ENCODE measurements at places on chromosomes 1 and 21.

DNA sequence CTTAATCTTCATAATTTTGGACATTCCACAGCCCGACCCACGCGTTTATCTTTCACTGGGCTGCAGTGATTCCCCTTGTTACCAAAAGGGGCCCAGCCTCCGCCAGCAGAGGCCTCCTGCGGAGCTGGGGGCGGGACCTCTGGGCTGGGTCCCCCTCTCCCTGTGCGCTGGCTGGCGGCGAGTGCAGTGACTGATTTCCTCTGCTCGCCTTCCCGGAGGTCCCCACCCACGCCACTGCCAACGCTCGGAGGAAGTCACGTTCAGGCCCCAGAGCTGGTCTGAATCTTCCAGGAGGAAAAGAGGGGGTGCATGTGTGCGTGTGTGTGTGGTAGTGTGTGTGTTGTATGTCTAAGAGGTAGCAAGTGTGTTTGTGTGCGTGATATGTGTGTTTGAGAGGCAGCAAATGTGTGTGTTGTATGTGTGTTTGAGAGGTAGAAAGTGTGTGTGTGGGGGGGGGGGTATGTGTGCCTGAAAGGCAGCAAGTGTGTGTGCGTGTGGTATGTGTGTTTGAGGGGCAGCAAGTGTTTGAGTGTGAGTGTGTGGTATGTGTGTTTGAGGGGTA, 35.0 kb upstream of the JAK1 start:
- no peak for DNase-seq

DNA sequence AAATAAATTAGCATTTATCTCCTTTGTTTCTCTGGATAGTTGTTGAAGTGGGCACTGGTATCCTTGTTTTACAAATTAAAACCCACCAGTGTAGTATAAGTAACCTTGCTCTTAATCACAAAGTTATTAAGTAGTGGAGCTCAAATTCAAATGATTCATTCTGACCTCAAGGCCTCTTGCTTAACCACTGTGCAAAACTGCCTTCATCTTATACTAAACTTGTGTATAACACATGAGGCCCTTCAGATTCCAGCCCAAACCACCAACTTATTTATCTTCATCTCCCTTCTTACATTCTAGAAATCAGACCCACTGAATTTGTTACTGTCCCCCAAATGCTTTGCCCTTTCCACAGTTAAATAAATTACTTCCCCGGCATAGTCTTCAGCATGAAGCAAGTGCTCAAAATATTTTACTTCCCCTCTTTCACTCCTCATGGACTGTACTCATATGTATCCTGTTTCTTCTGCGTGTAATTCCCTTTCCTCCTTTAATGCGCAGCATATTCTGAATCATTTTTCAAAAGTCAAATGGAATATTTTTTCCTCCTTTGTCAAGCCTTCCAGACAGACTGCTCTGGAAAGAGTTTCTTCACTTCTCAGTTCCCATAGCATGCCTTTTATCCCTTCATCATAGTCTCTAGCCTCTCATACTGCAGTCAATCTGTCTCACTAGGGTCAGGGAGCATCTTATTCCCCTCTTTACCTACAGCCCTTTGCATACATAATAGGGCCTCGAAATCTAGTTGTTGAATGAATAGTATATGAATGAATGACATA, 19.0 kb upstream of the DNASE2B start:
- no peak for DNase-seq

GRCh38 chr1:104378414-104378813, 628.7 kb downstream of the AMY1C start:
- DNase-seq, result no peak

DNA sequence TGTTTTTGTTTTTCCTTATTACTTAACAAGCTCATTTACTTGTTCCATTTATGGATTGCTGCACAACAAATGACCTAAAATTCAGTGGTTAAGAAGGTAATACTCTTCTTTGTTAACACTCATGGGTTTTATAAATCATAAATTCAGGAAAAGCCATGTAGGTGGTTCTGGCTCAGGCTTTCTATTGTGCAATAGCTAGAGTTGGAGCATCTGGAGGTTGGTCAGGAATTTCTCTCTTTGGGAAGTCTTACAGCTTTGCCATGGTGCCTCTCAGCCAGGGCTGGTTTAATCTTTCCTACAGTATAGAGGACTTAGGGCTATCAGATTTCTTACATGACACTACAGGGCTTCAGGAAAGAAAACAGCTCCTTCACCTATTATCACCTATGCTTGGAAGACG, 1677.1 kb downstream of the KCNT2 start:
- DNase-seq, result no peak

- no peak for DNase-seq
These were observed 27.0 kb downstream of the PKNOX1 start for GRCh38 chr21:43001316-43001715.

DNA sequence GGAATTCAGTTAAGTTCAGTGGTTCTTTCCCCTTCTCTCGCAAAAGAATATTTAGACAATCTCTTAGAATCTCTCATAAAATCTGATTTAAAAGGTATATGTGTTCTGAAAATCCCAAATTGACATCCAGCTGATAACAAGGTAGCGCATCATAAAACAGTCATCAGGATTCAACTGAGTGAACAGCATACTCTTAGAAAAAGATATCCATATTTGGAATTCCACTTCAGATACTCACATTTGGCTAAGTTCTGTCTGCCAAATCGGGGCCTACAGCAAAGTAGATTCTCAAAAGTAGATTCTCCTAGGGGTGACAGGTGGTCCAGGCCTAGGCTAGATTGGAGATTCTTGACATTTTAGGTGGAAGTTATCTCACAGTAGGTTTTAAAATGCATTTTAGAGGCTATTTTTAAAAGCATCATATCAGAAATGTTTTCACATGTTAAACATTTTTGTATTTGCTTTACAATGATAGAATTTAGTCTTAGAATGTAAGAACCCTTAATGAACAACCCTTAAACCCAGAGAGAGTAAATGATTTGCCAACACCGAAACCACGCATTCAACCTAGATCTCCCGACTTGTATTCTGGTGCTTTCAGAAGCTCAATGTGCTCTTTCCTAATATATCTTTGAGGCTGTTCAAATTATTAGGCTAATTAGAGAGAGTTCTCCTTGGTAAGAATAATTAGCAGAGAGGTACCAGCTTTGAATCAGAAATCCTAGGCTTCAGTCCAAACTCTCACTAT, 318.9 kb downstream of the LMO4 start:
- no peak for DNase-seq

DNA sequence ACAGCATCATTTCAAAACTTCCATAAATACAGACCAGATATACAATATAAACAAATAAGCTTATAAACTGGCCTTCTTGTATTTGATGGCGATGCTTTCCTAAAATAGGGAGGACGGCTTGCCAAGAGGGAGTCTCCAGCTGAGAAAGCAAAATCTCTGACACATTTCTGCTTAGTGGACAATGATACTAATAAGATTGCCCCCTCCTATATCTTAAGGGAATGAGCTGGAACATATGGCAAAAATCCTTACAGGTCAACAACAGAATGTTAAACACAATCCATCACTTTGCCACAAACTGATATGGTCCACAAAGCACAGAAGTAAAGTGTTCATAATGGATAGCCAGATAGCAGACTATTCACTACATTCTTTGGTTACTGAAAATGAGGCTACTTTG, 7.1 kb upstream of the GADD45A start:
- no peak for DNase-seq

GRCh38 chr1:3691421-3692204, 39.3 kb downstream of the TP73 start:
- DNase-seq, result no peak

DNA sequence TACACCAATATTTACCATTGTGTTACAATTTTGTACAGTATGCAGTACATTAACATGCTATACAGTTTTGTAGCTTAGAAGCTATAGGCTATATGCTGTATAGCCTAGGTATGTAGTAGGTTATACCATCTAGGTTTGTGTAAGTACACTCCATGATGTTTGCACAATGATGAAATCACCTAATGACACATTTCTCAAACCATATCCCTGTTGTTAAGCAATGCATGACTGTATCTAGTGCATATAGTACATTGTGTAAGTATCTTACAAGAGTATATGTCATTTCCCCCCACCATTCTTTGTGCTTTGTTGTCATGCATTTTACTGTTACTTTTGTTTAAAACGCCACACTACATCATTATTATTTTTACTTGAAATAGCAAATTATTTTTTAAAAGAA, 65.7 kb upstream of the RNF11 start:
- DNase-seq, result no peak

DNA sequence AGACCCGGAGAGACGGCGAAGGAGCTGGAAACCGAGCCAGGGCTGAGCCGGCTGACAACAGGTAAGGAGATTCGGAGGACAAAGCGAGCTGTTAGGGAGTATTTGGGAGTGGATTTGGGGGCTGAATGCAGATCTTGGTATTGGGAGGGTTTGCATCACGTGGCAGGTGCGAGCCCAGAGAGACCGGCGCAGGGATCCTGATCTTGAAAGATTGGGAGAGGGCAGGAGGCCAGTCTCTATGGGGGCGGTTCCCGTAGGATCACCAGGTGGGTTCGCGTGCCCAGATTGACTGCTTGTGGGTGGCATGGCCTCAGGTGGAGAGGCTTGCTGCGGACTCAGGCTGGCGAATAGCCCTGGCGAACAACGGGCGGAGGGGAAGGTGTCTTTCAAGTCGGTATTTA, 204 bp downstream of the CIART start:
- DNase-seq, result no peak

GRCh38 chr1:2628191-2628932, 4.5 kb downstream of the MMEL1 start:
- DNase-seq, result no peak

GRCh38 chr1:43982808-43983207, 3.8 kb downstream of the B4GALT2 start:
- DNase-seq, result no peak

GRCh38 chr1:228846952-228847351, 111.7 kb downstream of the RHOU start:
- DNase-seq, result no peak

DNA sequence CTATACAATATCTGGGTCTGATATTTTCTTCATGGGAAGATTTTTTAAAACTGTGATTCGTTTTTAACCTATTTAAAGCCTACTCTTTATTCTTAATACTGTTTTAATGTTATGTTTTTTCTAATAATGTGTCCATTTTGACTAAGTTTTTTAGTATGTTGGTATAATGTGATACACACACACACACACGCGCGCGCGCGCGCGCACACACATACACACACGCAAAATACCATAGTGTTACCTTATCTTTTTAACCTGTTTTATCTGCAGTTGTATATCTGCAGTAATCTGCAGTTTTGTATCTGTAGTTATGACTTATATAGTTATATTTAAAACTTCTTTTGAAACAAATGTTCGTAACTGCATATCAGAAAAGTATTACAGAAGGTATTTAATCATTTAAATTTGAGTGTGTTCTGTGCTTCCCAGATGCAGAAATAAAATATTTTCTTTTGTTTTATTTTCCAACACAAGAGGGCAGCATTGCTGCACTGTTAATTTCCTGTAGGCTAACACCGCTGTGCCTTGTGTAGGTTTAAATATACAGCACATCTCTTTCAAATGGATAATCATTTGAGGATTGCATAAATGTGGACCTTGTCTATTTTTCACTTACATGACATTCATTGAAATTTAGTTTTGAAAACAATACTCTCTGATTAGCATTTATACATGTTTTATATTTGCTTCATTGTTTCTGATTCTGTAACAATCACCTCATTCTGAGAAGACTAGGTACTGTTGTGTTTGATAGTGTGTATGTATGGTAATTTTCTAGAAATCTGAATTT, 166.1 kb downstream of the PDE4B start:
- DNase-seq, result peak; percentile 44

DNA sequence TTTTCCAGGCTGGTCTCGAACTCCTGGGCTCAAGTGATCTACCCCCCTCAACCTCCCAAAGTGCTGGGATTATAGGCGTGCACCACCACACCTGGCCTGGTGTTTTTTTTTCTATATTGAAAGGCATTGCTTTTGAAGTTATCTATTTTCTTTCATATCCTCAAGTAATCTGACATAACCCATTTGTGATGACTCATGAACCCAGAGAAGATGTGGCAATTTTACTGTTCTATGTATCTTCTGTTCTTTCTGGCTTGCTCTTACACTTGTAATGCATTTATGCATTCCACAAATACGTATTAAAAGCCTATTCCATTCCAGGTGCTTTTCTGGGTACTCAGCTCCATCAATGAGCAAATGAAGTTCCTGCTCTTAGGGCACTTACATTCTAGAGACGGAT, 29.9 kb upstream of the ERRFI1 start:
- peak; percentile 70 for DNase-seq

DNA sequence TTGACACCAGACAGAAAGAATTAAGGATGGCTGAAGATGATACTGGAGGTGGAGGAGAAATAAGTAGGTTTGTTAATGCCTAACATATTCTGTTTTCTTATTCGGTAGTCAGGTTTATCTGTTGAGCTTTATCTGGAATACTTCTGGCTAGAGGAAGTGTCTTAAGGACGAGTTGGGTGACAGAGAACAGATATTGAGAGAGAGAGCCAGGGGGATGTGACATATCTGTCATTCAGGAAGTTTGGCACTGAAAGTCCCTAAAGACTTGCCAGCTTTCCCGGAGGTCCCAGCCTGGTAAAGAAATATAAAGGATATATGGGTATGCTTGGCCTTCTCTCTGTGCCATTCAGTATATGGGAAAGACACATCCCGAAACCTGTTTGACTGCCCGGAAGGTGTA, 280.6 kb downstream of the ZP4 start:
- DNase-seq, result no peak

DNA sequence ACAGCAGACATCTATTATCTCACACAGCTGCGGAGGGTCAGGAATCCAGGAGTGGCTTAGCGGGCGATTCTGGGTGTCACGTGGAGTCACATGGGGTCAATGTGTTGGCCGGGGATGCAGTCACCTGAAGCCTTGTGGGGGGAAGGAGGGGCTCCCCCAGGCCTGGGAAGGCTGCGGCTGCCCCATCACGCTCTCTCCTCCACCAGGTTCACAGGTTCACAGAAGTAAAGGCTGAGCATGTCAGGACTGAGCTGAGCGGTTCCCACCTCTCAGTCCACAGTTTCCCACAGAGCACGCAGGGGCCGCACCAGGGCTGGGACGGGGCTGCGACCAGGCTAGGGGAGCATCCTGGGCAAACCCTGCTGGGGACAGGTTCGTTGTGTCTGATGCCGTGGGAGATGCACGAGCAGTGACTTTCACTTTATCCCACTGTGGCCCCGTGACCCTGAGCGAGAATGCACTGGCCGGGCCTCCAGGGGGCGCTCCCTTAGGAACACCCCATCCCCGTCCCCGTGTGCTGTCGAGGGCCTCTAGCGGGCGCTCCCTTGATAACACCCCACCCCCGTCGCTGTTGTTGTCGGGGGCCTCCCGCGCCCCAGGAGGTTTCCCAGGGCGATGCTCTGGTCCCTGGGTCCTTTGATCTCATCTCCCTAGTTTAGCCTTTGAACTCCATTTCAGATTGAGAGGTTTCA, 73.2 kb upstream of the TRAPPC10 start:
- peak; percentile 27 for DNase-seq

DNA sequence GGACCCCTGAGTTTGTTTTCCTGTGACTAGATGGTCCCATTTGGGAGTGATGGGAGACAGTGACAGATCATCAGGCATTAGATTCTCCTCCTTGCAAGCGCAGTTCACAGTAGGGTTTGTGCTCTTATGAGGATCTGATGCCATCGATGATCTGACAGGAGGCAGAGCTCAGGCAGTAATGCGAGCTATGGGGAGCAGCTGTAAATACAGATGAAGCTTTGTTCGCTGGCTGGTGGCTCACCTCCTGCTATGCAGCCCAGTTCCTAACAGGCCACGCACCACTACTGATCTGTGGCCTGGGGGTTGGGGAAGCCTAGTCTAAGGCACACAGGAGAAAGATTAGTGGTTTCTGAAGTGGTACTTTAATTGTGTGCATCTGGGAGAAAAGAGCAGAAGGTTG, 7.1 kb upstream of the PLPP3 start:
- no peak for DNase-seq

GRCh38 chr1:64844175-64844574, 99.3 kb downstream of the RAVER2 start:
- no peak for DNase-seq
